ENCODE measurements at places on chromosomes 16 and 17.
A peak's percentile ranks its signal among the peaks of the same experiment; 100 is the strongest.

DNA sequence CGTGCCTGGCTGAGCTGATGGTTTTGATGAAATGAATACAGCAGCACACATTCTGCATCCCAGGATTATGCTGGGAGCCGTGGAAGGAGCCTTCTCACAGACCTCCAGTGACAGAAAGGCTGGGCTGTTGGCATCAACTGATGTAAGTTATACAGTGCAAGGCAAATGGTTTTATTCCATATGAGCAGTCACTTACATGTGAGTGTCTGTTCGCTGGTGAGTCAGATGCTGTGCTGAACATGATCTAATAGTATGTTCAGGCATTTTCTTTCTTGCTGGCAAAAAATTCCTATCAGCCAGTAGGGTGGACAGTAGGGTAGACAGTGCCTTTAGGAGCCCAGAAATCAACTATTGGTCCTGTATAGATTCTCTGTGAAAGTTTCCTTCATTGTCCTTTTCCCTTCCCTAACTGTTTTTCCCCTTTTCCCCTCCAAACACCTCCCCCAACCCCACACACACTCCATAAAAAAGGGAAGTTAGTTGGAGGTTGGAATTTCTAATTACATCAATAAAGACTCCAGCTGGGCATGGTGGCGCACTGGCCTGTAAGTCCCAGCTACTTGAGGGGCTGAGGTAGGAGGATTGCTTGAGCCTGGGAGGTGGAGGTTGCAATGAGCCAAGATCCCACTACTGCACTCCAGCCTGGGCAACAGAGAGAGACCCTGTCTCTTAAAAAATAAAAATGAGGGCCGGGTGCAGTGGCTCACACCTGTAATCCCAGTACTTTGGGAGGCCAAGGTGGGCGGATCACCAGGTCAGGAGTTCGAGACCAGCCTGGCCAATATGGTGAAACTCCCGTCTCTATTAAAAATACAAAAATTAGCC, 36.2 kb downstream of the LDHD start:
- DNase-seq: no peak

DNA sequence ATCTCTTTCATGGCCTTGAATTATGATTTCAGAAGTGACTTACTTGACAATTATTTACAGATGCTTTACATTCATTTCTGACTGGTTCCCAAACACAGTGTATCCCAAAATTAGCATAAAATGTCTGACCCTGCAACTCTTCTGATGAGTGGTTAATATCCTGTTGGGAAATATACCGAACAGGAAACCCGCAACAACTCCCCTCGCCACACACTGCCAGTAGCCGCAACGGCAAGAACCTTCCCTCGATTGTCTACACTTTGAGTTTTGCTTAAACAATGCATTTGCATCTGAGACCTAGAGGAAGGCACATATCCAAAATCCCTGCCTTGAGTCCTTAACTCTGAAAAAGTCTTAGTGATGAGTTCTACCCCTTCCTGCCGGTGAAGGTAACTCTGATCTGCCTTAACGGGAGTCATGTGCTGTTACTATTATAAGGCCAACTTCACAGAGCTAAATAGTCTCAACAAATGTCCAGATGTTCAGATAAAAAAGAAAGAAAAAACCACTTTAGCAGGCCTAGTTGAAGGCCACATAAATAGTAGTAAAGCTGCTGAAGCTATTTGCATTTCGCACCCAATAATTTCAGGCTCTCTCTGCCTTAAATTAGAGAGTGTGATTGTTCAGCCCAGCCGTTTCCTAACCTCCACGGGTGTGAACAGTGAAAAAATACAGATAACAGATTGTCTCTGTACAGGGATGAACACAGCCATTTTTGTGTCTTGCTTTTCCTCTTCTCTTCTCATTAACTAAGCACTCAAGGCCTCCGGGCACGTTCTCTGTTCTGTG, 321.1 kb downstream of the HS3ST3B1 start:
- no peak for DNase-seq

GRCh38 chr17:42153919-42154742, 658 bp downstream of the RAB5C start:
- no peak for DNase-seq

GRCh38 chr16:49440156-49441065, 66.8 kb downstream of the C16orf78 start:
- DNase-seq: no peak

DNA sequence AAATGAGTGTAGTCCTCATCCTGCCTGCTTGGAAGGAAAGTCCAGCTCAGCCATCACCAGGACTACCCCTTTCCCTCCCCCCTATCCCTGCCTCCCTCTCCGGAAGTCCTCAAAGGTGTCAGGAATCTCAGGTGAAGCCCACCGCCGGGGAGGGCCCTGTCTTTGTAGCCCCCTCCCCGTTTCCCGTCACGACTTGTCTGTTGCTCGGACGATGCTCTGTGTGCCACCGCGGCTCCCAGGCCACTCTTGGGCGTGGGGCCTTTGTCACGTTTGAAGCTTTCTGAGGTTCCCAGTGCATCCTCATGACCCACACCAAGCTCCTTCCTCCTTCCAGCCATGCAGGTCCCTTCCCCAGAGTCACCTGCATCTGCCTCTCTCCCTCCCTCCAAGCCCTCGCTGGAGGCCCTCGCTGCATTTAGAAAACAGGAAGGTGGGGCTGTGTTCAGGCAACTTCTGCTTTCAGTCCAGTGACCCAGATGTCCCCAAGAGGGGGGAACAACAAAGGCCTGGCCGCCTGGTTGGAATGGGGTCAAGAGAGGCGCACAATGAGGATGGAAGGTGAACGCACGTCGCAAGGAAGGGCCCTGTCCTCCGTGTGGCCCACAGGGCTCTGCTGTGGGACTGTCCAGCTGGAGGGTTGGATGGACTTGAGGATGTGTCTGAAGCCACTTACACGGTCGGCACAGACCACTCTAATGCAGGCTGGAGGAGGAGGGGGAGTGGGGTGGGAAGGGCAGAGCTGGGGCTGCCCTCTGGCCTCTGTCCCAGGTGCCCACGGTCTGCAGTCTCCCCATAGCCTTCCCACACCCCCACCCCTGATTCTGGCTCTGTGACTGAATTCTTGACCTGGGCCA, 59.9 kb downstream of the OR1D5 start:
- no peak for DNase-seq

- no peak for DNase-seq
Measured at GRCh38 chr17:58503866-58504265, 10.6 kb downstream of the MTMR4 start.

DNA sequence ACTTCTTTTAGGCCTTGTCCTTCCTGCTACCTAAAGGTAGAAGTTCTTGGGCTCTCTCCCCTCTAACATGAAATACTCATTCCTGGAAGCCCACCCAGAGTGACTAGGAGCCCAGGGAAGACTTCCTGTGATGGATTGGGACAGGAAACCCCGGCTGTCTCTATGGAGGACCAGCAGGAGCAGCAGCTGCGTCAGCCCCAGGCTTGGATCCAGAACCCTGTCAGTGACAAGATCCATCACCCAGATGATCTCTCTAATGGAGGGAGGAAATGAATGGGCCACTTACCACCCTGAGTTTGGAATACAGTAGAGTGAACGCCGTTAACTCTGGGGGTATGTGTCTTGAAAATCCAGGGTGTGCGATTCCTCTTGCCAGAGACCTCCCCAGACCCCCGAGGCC, 195.7 kb upstream of the WSCD1 start:
- DNase-seq: no peak

DNA sequence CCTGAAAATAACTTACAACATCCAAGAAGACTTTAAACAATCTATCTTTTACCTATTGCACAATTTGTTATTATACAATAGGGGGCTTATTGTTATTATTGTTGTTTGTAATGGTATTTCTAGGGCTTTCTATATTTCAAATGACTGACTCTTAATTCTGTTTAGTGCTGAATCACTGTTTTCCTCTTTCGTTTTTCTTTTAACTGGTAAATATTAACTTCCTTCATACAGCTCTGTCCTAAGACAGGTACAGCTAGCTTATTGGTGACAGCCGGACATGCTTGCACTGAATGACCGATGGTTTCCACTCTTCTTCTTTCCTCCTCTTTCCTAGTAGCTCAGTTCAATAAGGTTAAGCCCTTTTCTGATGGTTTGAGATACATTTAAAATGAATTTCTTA, 11.6 kb downstream of the KRTAP9-7 start:
- no peak for DNase-seq

DNA sequence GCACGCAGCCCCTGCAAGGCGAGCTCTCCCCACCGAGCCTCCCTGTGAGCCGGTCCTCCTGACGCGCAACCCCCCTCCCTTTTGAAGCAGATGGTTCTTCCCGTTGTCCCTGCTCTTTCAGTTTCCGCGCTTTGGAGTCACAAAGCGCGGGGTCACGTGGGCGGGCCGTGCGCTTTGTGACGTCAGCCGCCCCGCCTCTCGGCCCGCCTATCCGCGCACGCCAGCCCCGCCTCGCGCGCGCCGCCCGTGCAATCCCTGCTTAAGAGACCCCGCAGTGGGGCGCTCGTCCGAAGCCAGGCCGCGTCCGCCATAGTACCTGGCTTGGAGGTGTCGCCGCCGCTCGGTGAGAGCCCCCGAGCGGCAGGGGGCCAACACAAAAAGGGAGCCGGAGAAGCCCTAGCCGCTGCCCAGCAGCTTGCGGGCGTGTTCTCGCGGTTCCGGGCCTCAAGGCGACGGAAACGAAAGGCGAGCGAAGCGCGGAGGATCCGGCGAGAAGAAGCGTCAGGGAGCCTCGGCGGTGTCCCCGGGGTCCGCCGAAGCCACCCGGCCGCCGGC, at the start of gene RBBP6:
Gene RBBP6 (plus strand): TSS at position 272 of the 555 bp plus-strand sequence. CDS start 1,061 bp downstream, outside the sequence.
- DNase-seq: peak; percentile 96

DNA sequence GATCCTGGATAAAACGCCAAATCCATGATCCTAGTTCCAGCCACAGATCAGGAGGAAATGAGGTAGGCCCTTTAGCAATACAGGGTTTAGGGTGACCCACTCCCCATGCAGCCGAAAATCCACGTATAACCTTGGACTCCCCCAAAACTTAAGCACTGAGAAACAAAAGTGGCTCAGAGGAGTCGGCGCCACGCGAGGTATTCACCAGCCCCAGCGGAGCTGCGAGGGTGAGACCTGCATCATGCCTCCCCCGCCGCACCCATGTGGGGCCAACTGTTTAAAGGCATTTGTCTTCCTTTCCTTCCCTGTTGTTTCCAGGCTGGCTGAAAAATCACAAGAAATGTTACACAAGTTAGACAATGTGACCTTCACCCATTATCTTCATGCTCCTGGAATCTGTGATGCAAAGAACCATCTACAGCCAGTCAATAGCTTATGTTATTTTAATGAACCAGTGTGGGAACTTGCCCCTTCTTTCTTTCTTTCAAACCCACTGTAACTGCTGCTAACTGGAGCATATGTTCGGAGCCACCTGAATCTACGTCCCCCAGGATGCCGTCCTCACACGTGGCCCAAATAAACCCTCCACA, 98.2 kb upstream of the METRNL start:
- no peak for DNase-seq

- peak; percentile 52 for DNase-seq
Measured at GRCh38 chr17:34542700-34543336, 36.6 kb upstream of the TMEM132E start.

DNA sequence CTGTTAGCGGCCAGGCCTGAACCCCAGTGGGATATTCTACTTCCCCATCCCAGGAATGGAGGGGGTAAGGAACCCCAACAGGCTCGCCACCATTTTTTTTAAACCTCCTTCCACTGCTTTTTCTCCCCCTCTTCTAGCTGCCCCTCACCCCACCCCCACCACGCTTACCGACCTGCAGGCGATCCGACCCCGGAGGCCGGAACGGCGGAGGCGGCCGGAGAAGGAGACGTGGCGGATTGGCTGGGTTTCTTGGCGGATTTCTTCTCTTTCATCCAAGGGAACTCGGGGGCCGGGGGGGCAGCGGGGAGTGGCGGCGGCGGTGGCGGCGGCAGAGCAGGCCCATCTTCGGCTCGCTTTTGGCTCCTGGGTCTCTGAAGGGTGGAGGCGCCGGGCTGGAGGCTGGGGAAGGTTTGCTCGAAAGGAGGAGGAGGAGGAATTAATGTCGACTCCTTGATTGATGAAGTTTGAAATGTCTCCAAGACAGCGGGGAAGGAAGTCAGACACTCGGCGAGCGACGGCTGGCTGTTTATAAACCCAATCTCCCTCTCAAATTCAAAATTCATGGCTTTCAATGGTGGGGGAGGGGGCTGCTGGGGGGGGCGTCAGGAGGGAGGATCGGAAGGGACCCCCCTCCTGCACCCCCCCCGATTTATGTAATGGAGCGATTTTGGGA, 424 bp downstream of the HOXB2 start:
- DNase-seq: no peak

DNA sequence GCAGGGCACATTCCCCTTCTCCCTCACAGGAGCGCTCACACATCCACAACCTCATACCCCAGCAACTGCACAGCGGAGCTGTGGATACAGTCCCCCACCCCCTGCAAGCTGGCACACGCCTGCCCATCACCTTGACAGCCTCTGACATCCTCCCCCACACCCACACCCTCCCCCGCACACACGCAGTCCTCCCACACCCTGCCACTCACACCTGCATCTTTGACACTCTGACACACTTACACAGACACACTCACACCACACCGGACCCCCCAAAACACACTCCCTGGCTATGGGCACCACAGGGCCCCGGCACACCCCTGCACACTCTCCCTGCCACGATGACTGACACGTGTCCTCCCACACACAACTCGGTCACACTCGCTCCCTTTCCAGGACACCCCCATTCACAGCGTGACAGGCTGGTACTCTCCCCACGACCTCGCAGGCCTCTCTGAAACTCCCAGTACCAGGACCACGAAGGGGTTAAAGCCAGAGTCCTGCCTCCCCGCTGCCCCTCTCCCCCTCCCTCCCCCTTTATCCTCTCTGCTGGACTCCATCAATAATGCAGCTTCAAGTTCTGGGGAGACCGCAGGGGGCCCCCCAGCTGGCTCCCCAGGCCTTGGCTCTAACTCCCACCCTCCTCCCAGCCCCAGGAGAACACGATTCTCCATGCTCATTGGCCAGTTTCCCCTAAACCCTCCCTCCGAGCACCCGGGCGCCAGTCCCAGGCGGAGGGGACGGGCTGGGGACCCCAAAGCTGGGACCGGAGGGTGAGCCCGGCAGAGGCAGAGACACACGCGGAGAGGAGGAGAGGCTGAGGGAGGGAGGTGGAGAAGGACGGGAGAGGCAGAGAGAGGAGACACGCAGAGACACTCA, at the start of gene PPP1R1B:
Gene PPP1R1B (plus strand): TSS at position 782 of the 876 bp plus-strand sequence. CDS start 441 bp downstream, outside the sequence.
- DNase-seq: no peak

DNA sequence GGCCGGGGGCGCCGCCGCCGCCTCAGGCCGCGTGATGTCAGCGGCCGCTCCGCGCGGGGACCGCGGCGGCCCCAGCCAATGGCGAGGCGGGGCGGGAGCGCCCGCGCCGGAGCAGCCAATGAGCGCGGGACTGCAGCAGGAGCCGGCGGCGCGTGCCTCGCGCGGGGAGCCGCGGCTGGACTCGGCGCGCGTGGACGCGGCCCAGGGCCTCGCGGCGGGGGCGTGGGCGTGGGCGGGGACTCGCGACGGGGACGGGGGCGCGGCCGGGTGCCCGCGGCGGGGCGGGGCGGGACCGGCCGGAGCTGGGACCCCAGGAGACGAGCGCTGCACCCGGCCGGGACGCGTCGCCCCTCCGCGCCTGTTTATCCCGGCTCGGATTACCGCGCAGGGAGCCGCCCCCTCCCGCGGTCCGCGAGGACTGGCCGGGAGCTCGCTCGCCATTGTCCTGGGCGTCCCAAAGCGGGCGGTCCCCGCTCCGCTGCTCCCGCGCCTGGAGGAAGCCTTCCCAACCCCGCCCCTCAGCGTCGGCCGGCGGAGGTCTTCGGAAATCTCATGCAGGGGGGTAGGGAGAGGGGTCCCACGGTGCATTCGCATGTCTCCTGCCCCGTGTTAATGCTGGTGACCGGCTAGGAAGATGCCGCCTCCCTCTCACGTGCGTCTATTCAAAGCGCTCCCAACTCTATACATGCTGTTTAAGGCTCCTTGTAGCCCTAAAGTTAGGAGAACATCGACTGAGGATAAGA, at the start of gene RNF157:
Gene RNF157 (minus strand): TSS at position 33 of the 743 bp plus-strand sequence. CDS start 253 bp downstream, outside the sequence.
- DNase-seq: peak; percentile 64

Data from BE2C (cell line).